ENCODE measurements at places on chromosomes 6 and 20.

DNA sequence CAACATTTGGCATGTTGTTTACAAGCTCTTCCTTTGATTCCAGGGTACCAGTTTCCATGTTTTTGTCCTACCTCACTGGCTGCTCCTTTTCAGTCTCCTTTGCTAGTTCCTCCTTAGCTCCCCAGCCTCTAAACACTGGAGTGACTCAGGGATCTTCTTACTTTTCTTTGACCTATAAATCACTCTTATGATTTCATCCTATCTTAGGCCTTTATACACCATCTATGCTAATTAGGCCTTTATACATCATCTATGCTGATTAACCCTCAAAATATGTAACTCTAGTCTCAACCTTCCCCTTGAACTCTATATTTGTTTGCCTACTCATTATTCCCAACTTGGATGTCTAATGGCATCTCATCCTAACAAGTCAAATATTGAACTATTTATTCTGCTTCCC is 9.5 kb downstream of the TMEM30A start:
- DNase-seq, result no peak

- DNase-seq, result peak; percentile 79
Observed at GRCh38 chr20:57811374-57812020, 101.7 kb upstream of the PMEPA1 start.

DNA sequence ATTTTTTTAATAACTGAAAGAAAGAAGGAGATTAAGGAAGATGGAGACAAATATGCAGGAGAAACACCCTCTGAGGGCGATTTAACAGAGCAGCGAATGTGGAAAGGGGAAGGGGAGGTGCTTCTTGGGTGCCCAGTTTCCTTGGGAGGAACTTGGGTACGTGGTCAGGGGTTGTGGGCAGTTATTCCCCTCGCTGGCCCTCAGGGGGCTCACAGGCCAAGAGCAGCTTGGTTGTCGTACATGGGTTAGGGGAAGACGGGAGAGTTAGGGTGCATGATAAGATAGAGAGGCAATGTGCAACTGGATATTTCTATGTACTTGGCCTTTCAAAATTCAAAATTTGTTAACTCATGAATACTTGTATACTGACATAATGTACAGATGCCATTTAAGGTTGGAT is 7.0 kb upstream of the TUBB2A start:
- no peak for DNase-seq

DNA sequence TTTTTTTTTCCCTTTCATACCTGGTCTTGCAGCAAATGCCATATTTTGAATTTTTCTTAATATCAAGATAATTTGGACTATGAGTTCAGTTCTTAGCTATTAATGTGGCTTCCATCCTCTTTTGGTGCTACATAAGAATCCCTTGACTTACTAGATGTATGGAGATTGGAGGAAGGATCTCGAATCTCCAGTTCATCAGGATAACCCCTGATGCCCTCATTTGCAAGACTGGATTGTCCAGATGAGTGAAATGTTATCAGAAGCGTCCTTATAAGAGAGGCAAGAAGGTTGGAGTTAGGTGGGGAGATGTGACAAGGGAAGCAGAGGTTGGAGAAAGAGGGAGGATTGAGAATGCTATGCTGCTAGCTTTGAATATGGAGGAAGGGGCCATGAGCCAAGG is 499.6 kb upstream of the SYNCRIP start:
- DNase-seq, result no peak

DNA sequence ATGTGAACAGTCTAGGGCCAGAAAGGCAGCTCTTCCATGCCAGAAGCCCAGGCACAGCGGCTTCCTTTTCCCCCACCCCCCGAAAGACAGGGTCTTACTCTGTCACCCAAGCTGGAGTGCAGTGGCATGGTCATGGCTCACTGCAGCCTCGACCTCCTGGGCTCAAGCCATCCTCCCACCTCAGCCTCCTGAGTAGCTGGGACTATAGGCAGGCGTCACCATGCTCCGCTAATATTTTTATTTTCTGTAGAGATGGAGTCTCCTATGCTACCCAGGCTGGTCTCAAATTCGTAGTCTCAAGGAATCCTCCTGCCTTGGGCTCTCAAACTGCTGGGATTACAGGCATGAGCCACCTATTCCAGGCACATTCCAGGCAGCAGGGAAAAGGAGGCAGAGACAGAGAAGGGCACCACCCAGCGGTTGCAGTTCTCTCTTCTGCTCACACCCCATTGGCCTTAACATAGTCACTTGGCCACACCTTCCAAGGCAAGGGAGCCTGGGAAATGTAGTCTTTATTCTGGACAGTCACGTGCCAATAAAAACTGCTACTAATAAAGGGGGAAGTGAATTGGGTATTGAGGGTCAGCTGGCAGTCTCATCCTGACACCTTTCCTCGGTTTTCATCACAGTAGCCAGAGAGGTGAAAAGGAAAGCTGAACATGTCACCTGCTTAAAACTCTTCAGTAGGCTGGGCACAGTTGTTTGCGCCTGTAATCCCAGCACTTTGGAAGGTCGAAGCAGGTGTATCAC is 205.9 kb downstream of the ZMYND8 start:
- DNase-seq, result no peak

DNA sequence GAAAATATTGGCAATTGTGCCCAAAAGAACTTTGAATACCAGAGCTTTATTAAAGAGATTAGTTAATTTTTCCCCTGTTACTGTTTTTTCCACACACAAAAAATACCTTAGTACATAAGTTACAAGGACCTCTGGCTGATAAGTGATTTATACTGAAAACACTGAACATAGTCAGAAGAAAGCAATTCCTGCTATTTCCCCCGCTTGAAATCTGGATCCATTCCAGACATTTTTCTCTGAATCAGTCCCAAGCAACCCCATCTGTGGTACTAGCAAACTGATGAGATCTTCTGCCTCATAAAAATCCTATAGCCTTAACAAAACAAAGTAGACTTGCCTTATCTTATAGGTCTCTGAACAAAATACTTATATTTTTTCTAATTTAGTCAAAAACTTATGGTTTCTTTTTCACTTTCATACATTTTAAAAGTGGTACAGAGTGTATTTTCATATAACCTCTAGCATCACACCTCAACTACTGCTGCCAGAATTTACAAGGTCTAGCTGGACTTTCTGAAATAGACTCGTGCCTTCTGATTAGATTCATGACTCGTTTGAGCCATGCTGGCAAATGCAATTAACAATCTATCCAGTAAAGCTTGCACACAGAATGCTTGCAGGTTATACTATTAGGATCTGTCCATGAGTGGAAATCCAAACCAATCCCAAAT is 111.9 kb downstream of the TBX18 start:
- no peak for DNase-seq

- no peak for DNase-seq
Observed at GRCh38 chr6:50602292-50602691, 111.0 kb upstream of the TFAP2D start.

- no peak for DNase-seq
Observed at GRCh38 chr20:14582855-14583254, 245.4 kb upstream of the FLRT3 start.

GRCh38 chr6:124937645-124938044 is 24.6 kb upstream of the RNF217 start:
- DNase-seq, result no peak

DNA sequence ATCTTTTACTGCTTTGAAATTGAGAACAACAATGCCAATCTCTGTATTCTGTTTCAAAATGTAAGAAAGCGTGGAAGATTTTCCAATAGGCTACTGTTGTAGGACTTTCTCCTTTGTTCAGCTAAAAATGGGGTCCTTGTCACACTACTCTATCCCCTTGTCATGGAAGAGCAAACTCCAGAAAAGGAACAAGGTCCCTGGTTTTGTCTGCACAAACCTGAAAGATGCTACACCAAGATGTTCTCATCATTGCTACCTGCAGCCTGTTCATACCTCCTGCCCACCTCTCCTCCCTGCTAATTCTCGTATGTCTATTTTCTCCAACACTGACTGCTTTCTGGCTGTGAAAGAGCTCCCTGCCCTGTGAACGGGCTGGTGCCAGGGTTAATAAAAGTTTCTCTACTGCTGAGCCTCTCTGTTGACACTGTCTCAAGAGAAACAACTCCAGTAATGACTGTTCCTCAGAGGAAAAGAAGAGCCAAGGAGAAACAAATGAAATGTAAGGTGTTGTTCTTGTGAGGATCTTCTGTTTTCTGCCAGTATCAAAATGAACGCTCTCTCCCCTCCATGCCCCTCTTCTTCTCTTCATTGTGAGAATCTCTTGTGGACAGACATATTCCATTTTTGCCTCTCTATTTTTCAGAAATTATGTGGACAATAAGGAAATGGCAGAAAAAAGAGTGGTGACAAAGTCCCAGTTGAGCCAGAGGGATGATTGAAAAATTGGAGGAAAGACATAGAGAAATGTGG is 287.1 kb downstream of the ADGB start:
- DNase-seq, result no peak

- DNase-seq, result no peak
Observed at GRCh38 chr20:54456423-54456822, 19.0 kb upstream of the DOK5 start.

DNA sequence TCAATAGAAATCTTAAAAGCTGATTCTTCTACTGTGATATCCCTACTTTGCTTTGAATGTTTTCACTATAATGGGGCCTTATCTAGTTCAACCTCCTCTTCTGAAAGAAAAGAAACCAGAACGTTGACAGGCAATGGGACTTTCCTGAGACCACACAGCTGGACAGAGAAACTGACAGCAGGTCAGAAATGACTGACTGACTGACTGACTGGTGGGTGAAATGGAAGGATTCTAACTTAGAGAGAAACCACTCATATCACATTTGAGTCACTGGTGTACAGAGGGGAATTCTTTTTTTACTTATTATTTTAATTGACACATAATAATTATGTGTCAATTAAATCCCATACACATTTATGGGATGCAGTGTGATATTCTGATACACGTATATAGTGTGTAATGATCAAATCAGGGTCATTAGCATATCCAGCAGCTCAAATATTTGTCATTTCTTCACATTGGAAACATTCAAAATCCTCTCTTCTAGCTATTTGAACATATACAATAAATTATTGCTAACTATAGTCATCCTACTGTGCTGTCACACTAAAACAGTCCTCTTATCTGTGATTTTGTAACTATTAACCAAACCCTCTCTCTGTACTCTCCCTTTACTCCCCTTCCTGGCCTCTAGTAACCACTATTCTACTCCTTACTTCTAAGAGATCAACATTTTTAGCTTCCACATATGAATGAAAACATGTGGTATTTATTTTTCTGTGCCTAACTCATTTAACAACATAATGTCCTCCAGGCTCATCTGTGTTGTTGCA is 64.8 kb upstream of the NRSN1 start:
- DNase-seq, result no peak

GRCh38 chr6:37942606-37943376 is 123.3 kb downstream of the ZFAND3 start:
- no peak for DNase-seq

GRCh38 chr6:74899416-74899815 is 306.4 kb downstream of the COL12A1 start:
- DNase-seq, result no peak

GRCh38 chr20:51945881-51946280 is 143.6 kb upstream of the SALL4 start:
- no peak for DNase-seq

- no peak for DNase-seq
Observed at GRCh38 chr6:150202404-150202803, 59.6 kb downstream of the PPP1R14C start.

GRCh38 chr6:14789996-14790395 is 455.9 kb upstream of the JARID2 start:
- no peak for DNase-seq

DNA sequence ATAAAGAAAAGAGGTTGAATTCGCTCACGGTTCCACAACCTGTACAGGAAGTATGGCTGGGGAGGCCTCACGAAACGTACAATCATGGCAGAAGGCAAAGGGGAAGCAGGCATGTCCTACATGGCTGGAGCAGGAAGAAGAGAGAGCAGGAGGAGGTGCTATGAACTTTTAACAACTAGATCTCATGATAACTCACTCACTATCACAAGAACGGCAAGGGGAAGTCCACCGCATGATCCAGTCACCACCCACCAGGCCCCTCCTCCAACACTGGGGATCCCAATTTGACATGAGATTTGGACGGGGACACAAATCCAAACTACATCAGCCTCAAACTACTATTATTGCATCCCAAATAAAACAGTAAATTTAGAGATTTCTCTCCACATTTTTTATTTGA is 53.6 kb upstream of the CST7 start:
- no peak for DNase-seq

- DNase-seq, result no peak
Observed at GRCh38 chr6:130434174-130434873, 68.5 kb downstream of the TMEM200A start.

DNA sequence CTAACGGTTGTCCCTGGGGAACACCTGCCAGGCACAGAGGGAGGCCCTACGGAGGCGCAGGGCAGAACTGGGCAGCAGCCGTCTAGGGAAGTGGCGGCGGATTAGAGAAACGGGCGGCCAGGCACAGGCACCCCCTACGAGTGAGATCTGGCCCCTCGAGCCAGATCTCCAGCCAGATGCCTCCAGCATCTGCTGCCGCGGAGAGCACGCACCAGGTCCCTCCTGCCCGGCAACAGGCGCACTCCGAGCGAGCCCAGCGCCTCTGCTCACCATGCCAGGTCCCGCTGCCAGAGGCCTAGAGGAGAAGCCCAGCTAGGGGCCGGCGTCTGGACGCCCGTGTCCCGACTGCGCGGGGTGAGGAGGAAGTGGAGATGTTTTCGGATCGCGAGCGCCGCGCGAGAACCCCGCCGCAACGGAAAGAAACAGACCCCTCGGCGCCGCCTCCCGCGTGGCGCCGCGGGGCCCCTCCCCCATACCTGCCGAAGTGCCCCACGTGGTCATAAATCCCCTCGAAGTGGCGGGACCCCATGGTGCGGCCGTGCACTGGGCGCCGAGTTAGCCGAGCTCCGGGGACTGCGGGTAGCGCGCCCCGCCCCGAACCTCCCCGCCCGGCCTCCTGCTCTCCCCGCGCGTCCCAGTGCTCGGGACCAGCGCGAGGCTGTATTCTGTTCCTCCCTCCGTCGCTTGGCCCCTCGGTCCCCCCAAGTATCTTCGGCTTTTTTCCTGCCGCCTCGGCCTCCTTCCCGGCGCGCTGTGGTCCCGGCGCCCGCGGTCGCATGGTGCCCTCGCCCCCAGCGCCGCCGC is at the start of gene SLC22A16:
Gene SLC22A16, minus strand, starts transcription at position 568 of the 804 bp plus-strand sequence. Its CDS starts 39 bp downstream, at position 529.
- no peak for DNase-seq

DNA sequence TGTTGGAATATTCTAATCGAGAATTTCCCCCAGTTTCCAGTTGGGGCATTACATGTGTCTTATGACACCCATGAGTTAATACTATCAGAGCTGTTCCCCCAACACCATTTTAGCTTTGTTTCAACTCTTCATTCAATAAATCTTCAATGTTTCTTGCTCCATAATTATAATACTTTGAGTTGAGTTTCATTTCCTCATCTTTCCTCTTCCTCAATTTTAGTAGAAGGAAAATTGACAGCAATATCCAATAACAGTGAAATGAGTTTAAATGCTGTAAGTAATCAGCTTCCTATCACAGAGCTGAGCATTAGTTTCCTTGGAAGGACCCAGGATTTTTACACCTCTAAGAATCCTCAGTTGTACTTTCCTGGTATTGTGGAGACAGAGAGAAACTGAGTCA is 1.0 kb upstream of the STMND1 start:
- DNase-seq, result no peak

- peak; percentile 97 for DNase-seq
Observed at GRCh38 chr20:38764567-38765318, 16.5 kb downstream of the ACTR5 start.

GRCh38 chr20:50372770-50373088 is 137.5 kb upstream of the PTPN1 start:
- peak; percentile 83 for DNase-seq

- no peak for DNase-seq
Observed at GRCh38 chr6:107879941-107880340, 55.8 kb upstream of the SCML4 start.

GRCh38 chr20:43191946-43192863 is 2.5 kb upstream of the PTPRT start:
- DNase-seq, result no peak

Measured in RWPE2 (cell line).